Activated CD4-positive, alpha-beta T cell treated with anti-CD3 and anti-CD28 coated beads, Interleukin-2, amount 10 ng/mL, durations not matched to agents 7 days and 5 days (primary cell): ENCODE measurements at places on chromosomes 1 and 21. TPM values are rescaled to one million over a fixed set of nuclear protein-coding genes. Genes with fewer than 3 reads are reported as not detected.

IL12RB2 gene
- 31.8 TPM for total RNA-seq

PLA2G2F gene
- total RNA-seq: not detected

CD84 gene
- 16.2 TPM for total RNA-seq

SMIM11 gene
- 21.1 TPM for total RNA-seq

RPE65 gene
- total RNA-seq: not detected

AMY1C gene
- not detected for total RNA-seq

PPCS gene
- total RNA-seq: 38.9 TPM

HES2 gene
- total RNA-seq: 0.30 TPM

CYP2J2 gene
- total RNA-seq: 2.9 TPM

TRIM67 gene
- total RNA-seq: not detected

C8A gene
- total RNA-seq: not detected

CLCNKB gene
- not detected for total RNA-seq

GNG12 gene
- not detected for total RNA-seq

CRNN gene
- total RNA-seq: not detected

HMCN1 gene
- total RNA-seq: 0.07 TPM

SLC30A10 gene
- total RNA-seq: not detected

CFAP57 gene
- total RNA-seq: not detected

PAPPA2 gene
- 0.25 TPM for total RNA-seq

LY9 gene
- total RNA-seq: 49.0 TPM

F3 gene
- total RNA-seq: not detected
